ENCODE measurements at places on chromosomes 5 and 9.

DNA sequence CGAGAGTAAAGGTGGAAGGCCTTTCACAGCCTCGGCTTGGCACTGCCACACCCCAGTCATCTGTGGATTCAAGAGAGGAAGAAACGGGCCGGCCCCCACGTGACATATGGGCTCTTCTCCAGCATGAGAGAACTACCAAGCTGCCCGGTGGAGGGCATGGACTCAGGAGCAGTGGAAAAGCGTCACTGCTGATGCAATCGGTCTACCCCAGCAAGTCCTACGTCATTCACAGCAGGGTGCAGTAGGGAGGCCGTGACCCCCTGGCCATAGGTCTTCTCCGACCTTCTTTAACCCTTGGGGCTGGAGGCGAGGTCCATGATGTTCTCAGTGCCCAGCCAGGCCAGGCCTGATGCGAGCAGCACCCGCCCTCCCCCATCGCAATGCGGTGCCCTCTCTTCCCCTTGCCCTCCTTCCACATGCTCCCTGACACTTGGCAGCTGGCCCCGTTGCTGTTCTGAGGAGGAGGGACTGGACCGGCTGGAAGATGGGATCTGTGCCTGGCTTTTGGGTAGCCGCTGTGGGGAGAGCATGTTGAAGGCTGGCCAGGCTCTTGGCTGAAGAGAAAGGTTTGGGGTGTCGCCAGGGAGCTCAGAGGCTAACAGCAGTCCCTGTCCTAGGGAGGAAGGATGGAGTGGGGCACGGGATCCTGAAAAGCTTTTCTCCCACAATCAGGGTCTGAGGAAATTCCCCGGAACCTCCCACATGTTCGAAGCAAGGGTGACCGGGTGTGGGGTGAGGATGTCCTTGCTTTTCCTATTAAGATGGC, 89.8 kb downstream of the LIFR start:
- no peak for DNase-seq

GRCh38 chr5:175851727-175852126, 19.7 kb upstream of the CPLX2 start:
- no peak for DNase-seq

- DNase-seq, result no peak
Measured at GRCh38 chr9:109179801-109180523, 12.9 kb upstream of the FRRS1L start.

DNA sequence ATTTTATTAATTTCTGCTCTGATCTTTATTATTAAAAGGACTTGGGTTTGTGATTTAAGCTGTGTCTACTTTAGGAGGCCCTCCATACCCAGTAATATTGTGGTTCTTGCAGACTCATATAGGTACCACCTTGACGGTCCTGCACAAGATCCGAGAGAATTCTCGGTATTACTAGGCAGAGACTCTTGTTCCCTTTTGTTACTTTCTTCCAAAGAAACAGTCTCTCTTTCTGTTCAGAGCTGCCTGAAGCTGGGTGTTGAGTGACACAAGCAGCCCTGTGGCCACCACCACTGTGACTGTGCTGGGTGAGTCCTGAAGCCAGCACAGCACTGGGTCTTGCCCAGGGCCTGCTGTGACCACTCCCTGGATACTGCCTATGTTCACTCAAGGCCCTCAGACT, 666.6 kb downstream of the SEMA5A start:
- no peak for DNase-seq
